ENCODE measurements at places on chromosomes 6 and 20.
A peak's percentile ranks its signal among the peaks of the same experiment; 100 is the strongest.

- no peak for DNase-seq
Measured at GRCh38 chr6:14476793-14477531, 359.4 kb downstream of the CD83 start.

GRCh38 chr6:30725713-30726505 is 5.8 kb downstream of the TUBB start:
- DNase-seq: no peak

- no peak for DNase-seq
Measured at GRCh38 chr20:2801286-2801728, 880 bp upstream of the CPXM1 start.

GRCh38 chr20:919491-919916 is 3.4 kb upstream of the ANGPT4 start:
- no peak for DNase-seq

DNA sequence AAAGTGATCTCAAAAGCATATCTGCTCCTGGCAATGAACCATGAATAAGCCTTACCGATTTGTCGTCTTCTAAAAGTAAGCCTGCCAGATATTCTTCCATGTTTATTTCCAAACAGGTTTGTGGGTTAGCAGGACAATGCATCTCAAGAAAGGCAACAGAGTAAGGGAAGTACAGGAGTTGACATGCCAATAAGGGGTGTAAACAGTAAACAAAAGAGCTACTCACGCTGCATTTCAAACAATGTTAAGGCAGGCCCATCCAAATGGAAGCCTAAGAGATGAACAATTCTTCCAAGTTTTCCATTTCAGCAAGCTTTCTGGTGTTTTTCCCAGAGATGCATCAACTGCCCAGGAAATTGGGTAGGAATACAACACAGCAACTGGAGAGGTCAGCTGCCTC is 27.8 kb upstream of the CRIP3 start:
- no peak for DNase-seq

- DNase-seq: no peak
Measured at GRCh38 chr20:43993560-43993959, 78.9 kb downstream of the TOX2 start.

DNA sequence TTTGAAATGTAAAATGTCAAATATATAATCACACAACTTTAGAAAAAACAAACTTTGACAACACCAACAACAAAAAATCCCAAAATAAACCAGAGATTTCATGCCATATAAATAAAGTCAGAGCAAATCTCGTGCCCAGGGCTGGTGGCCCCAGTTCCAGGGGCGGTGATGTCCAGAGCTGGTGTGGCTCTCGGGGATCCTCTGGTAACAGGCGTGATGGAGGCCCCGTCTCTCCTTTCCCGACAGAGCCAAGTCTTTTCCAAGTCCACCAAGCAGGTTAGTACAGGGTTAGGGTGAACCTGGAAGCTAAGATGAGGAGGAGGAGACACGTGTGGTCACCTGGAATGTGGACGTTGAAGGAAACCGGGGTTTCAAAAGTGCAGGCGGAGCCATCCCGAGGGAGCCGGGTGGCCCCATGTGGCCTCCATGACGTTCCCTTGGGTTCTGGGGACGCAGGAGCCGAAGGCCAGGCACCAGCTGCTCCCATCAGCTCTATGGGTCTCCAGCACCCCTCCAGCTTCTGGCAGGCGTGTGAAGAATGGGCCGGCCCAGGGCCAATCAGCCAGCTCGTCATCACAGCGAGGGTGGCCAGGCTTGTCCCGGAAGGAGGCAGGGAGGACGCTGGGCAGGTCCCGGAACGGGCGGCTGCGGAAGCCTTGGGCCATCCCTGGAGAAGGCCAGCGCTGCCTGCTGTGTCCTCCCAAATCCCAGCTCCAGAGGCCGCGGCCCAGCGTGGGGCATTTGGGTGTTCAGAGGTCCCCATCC is 202.5 kb downstream of the PREX1 start:
- DNase-seq: no peak

DNA sequence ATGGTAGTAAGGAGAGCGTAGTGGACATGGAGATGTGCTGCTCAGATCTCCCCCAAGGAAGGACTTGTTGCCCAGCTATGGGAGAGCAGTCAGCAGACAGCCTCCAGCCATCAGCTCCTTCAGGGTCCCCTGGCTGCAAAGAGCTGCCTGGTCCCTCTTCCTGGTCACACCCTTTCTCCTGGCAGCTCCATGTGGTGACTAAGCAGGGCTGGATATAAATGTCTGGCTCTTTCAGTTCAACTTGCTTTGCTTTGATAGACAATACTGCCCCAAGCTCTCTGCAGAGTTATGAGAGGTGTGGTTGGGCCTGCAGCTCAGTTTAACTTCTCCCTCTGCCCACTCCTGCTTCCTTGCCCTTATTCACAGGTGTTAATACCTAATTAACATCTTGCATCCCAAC is 64.1 kb upstream of the DDR1 start:
- DNase-seq: no peak

DNA sequence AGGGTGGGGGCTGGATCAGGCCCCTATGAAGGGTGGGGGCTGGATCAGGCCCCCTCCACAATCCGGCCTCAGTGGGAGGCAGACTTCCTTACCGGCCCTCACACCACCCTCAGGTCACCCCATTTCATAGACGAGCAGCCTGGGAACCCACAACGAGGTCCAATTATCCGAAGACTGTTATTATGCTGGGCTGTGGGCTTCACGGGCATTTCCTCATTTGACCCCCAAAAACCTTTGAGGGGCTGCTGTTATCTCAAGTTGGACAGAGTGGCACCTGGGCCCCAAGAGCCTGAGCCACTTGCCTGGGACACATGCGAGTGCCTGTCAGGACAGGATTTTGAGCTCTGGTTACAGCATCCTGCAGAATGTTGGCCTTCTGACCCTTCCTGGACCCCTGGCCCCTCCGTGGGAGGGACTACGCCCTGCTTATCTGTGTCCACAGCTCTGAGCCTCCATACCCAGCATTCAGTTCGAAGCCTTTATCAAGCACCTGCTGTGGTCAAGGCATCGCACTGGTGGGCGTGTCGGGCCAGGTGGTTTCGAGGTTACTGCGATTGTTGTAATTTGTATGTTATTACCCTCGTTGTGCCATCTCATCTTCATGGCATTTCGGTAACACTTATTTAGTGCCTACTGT is 34.5 kb upstream of the PCMTD2 start:
- DNase-seq: no peak

DNA sequence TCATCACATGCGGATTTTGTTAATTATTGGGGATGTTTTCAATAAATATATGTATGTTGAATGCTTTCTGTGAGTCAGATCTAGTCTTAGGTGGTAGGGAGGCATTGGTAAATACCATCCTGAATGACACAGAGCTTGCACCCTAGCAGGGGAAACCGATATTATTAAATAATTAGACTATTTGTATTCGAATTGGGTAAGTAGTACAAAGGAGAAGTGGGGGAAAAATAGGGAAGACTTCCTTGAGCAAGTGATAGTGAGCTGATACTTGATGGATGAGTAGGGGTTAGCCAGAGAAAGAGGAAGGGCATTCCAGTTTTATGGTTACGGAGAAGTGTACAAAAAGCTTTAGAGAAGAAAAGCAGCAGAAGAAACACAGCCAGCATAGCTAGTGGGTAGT is 1.5 kb downstream of the RIOK1 start:
- DNase-seq: no peak

GRCh38 chr20:3077618-3078134 is 6.3 kb downstream of the OXT start:
- peak; percentile 16 for DNase-seq

DNA sequence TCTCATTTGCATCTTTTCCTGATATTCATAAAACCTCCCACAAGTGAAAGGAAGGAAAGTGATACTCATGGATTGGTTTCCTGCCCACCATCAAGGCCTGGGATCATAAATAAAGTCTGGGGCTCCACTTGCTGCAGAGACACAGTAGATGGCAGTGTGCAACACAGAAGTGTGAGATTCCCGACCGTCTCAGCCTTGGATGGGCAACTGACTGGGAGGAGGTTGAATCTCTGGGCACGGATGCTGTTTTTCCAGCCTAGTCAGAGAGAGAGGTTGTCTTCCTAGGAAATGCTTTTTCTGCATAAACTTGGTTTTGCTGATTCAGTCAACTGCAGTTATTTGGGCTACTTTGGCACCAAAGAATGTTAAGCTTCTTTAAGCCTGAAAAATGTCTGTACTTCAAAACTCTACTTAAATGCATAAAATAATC is 9.9 kb upstream of the RFPL4B start:
- no peak for DNase-seq

- DNase-seq: no peak
Measured at GRCh38 chr20:51570739-51571459, 28.4 kb upstream of the NFATC2 start.

GRCh38 chr6:122676688-122677087 is 66.5 kb downstream of the PKIB start:
- DNase-seq: no peak

GRCh38 chr6:70380252-70380651 is 33.1 kb upstream of the FAM135A start:
- no peak for DNase-seq

- no peak for DNase-seq
Measured at GRCh38 chr6:8361259-8361658, 74.1 kb downstream of the SLC35B3 start.
